ENCODE measurements at places on chromosomes 3 and 15. TPM values are rescaled to one million over a fixed set of nuclear protein-coding genes. Genes with fewer than 3 reads are reported as not detected.

- H3K36me3 ChIP-seq: no peaks in the 10 kb centered on the region
- H3K4me1 ChIP-seq: no peaks in the 10 kb centered on the region
- no peaks in the 10 kb centered on the region for H3K27me3 ChIP-seq
- no peak overlapping the region for H3K27ac ChIP-seq
- no peak overlapping the region for H3K4me3 ChIP-seq
- DNase-seq: no peak
Measured at GRCh38 chr3:170555329-170555728, 30.5 kb downstream of the SLC7A14 start.

- H3K4me3 ChIP-seq: no peak overlapping the region
- H3K4me1 ChIP-seq: no peaks in the 10 kb centered on the region
- no peak overlapping the region for H3K27ac ChIP-seq
- H3K27me3 ChIP-seq: no peaks in the 10 kb centered on the region
- no peaks in the 10 kb centered on the region for H3K36me3 ChIP-seq
Measured at GRCh38 chr3:193782276-193782647, 189.3 kb downstream of the OPA1 start.

GRCh38 chr15:42080186-42080918, 14.0 kb downstream of the PLA2G4D start:
- H3K27ac ChIP-seq: no peak overlapping the region
- peaks cover 4% of the 10 kb centered on the region for H3K4me1 ChIP-seq
- no peak for DNase-seq
- H3K4me3 ChIP-seq: no peak overlapping the region
- H3K27me3 ChIP-seq: no peaks in the 10 kb centered on the region

- H3K36me3 ChIP-seq: no peaks in the 10 kb centered on the region
- no peak overlapping the region for H3K4me3 ChIP-seq
- H3K27me3 ChIP-seq: no peaks in the 10 kb centered on the region
- peak overlapping the region; percentile 62 for H3K27ac ChIP-seq
Measured at GRCh38 chr3:160665231-160665630, 11.7 kb upstream of the ARL14 start.

- no peak overlapping the region for H3K4me3 ChIP-seq
- H3K36me3 ChIP-seq: no peaks in the 10 kb centered on the region
- no peak overlapping the region for H3K27ac ChIP-seq
- no peaks in the 10 kb centered on the region for H3K27me3 ChIP-seq
- H3K4me1 ChIP-seq: no peaks in the 10 kb centered on the region
- DNase-seq: no peak
Measured at GRCh38 chr3:61961900-61962299, 400.5 kb downstream of the PTPRG start.

GRCh38 chr3:126995254-126995780, 12.4 kb downstream of the PLXNA1 start:
- no peak for DNase-seq
- H3K36me3 ChIP-seq: no peaks in the 10 kb centered on the region
- H3K27ac ChIP-seq: no peak overlapping the region
- no peaks in the 10 kb centered on the region for H3K27me3 ChIP-seq
- H3K4me1 ChIP-seq: no peaks in the 10 kb centered on the region

DNA sequence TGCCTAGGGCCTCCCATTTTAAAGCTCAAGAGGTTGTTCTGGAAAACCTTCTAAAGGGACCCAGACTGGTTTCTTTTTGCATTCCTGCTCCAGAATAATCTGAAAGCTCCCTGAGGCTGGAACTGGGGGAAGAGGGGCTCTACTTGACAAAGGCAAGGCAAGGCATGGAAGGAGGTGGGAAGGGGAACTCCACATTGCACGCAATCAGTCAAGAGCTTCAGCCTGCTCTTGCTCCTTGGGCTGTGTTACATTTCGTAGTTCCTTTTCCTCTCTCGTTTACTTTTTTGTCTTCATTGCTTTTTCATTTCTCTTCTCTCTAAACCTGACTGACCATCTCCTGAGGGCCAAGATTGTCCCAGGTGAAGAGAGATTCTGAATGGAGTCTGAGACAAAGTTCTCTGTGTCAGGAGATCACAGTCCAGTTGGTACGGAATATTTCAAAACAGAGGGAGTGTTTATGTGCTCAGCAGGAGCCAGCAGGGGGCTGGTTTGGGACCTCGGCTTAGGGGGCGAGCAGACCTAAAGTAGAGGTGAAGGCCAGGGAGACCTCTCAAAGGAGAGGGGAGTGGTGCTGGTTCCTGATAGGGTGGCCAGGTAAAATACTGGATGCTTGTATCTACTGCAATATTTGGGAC, 6.0 kb upstream of the KCTD6 start:
- DNase-seq: no peak
- H3K27me3 ChIP-seq: no peaks in the 10 kb centered on the region
- no peak overlapping the region for H3K4me3 ChIP-seq

Gene KNG1
- total RNA-seq: 1.2 TPM

DNA sequence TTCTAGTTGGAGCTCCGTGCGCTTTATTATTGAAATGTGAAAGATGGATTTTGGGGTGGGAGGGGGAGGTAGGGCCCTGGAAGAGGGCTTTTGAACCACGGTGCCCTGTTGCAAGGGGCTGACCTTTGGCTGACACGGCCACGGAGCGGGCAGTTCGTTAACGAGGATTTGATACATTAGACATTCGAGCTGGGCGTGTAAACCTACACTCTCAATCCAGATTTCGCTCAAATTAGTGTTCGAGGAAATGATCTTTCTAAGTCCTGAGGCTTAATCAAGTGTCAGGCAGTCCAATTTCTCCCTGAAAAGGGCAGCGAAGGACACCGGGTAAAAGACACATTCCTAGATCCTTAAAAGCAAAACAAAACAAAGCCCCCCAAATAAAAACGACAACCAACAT, 13.0 kb downstream of the ZIC1 start:
- H3K36me3 ChIP-seq: no peaks in the 10 kb centered on the region
- H3K27ac ChIP-seq: no peak overlapping the region
- H3K27me3 ChIP-seq: peaks cover 71% of the 10 kb centered on the region
- no peak overlapping the region for H3K4me3 ChIP-seq
- no peak for DNase-seq

GRCh38 chr15:48675436-48675835, 29.9 kb upstream of the FBN1 start:
- no peaks in the 10 kb centered on the region for H3K36me3 ChIP-seq
- no peak overlapping the region for H3K4me3 ChIP-seq
- no peaks in the 10 kb centered on the region for H3K27me3 ChIP-seq
- no peak overlapping the region for H3K27ac ChIP-seq
- DNase-seq: no peak
- H3K4me1 ChIP-seq: no peaks in the 10 kb centered on the region

DNA sequence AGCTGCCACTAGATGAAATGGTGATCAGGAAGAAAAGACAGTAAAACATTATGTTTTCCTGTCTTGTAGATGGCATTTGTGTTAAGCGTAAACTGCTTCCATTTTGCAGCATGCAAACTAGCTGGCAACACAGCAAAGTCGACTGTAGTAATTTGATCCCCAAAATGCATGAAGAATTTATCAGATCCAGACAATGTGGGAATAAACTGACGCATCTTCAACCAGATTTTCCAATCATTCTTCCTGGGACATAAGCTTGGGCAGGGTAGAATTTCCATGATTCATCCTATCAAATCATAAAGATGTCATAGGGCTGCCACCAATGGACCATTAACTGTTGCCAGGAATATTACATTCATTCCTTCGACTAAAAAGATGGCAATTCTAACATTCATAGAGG, 260.3 kb downstream of the ERC2 start:
- no peak for DNase-seq
- H3K4me3 ChIP-seq: no peak overlapping the region
